ENCODE measurements at places on chromosomes 7 and 10.

GRCh38 chr7:29038463-29038862 lies 80.3 kb upstream of the TRIL start:
- DNase-seq: no peak

- no peak for DNase-seq
Measured at GRCh38 chr10:124942317-124943169, 620 bp downstream of the ZRANB1 start.

DNA sequence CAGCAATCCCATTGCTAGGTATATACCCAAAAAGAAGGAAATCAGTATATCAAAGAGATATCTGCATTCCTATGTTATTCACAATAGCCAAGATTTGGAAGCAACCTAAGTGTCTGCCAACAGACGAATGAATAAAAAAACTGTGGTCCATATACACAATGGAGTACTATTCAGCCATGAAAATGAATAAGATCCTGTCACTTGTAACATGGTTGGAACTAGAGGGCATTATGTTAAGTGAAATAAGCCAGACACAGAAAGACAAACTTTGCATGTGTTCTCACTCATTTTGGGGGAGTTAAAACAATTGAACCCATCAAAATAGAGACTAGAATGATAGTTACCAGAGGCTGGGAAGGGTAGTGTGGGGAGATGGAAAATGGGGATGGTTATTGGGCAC lies 323.5 kb upstream of the NFE2L3 start:
- no peak for DNase-seq

GRCh38 chr10:78916227-78916626 lies 152.5 kb upstream of the ZMIZ1 start:
- DNase-seq: no peak

DNA sequence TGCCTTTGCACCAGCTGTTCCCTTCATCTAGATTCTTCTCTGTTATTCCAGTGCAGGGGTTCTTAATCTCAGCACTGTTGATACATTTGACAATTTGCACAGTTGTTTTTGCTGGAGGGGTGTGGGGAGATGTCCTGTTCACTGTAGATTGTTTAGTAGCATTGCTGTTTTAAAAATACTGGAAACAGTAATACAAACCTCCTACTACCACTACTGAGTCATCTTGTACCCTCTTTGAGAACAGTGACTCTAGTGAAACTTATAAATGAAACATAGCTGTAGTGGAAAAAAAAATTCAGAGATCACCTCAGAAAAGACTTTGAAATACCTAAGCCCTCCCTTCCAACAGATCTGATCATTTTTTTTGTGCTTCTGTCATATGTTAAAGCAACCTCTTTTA lies 154.8 kb upstream of the TMEM196 start:
- no peak for DNase-seq

DNA sequence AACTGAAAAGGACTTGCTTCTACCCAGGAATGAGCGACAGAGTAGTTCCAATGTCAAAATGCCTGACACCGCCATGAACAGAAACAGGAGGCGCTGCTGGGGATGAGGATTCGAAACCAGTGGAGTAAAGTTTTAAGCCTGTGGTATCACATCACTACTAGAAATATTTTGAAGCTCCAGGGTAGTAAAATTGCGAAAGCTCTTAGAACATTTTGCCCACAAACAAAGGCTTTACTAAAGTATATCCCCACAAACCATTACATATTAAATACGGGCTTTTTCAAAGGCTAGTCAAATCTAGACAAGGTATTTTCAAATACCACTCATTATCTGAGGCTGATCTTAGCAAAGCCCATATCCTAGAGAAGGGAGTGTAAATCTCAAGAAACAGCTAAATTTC lies 2.4 kb downstream of the PRDX3 start:
- no peak for DNase-seq
